SK-MEL-5 (cell line): ENCODE measurements at places on chromosomes 5 and 9.
A peak's percentile ranks its signal among the peaks of the same experiment; 100 is the strongest.

- DNase-seq, result no peak
Observed at GRCh38 chr5:132653716-132654115, 4.3 kb upstream of the IL13 start.

GRCh38 chr9:121674952-121675351 is 23.5 kb downstream of the DAB2IP start:
- DNase-seq, result no peak

DNA sequence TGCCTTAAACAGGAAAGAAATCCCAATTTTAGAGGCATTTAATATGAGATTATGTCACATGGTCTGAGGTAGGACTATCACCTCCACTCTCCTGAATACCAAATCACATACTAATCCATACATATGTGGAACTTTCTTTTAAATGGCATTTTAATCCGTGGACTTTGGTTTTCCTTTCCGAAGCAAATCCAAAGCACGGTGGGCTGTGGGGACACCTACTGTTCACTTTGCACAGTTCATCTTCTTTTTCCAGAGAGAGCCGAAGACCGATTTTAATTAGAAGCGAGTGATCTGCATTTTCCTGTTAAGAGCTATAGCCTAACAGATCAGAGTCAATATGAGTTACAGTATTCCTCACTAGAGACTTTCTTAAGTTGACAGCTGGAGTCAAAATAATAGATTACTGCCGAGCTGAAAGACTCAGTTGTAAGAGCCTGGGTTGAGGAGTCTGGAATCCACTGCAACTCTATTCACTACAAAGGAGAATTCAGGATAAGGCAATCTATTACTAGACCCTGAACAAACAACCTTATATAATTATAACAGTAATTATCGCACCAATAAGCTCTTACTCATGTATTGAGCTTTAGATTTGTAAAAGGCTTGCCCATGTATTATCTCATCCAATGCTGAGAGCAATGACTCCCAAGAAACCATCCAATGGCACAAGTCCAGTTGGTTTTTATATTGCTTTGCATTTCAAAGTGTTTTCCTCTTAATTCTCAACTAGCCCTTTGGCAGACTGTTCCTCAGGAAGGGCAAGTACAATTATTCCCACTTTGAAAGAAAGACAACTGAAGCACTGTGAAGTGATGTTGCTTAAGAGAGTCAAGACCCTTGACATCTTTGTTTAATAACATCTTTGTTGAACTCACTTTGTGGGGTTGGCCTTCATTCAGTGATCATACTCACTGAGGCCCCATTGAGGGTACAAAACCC is 144.7 kb downstream of the TRPM6 start:
- peak; percentile 55 for DNase-seq

- DNase-seq, result no peak
Observed at GRCh38 chr9:71191708-71192107, 70.3 kb upstream of the TRPM3 start.

- peak; percentile 31 for DNase-seq
Observed at GRCh38 chr5:66207800-66208561, 63.9 kb downstream of the SREK1 start.

DNA sequence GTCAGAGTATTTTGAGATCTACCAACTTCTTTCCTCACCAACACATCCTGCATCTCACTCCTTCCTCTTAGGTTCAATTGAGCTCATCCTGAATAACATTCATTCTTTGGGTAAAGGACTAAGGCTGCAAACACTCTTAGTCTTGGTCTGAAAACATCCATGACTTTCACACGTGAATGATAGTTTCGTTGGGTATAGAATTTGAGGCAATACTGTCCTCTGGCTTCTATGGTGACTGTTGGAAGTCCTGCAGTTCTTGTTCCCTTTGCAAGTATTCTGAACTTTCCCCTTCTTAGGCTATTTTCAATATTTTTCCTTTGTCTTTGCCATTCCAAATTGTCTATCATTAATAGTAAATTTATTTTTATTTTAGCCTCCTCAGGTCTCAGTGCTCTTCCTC is 185.4 kb downstream of the ROR2 start:
- DNase-seq, result no peak

GRCh38 chr5:65359569-65359968 is 122.2 kb downstream of the ADAMTS6 start:
- DNase-seq, result no peak

DNA sequence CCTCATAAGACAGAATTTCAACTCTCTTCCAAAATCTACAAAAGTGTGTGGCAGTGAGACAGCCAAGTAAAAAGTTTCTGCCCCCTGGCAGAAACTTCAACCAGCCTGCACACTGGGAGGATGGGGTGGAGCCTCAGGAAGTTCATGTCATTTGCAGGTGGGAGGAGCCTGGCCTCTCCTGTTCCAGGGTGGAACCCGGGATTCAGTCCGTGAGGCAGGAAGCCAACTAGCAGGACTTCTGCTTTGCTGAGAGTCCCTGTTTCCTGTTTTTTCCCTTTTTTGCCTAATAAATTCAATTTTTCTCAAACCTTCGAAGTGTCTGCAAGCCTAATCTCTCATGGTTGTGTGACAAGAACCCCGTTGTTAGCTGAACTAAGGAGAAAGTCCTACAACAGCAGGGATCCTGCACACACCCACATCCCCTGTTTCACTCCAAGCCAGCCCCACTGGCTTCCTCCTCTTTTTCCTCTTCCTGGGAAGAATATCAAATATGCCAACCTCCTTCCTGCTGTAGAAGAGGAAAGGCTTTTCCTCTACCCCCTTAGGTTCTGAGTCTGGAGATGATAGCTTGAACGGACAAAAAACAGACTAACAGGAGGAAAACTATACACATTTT is 69.3 kb downstream of the ALDH7A1 start:
- DNase-seq, result no peak

DNA sequence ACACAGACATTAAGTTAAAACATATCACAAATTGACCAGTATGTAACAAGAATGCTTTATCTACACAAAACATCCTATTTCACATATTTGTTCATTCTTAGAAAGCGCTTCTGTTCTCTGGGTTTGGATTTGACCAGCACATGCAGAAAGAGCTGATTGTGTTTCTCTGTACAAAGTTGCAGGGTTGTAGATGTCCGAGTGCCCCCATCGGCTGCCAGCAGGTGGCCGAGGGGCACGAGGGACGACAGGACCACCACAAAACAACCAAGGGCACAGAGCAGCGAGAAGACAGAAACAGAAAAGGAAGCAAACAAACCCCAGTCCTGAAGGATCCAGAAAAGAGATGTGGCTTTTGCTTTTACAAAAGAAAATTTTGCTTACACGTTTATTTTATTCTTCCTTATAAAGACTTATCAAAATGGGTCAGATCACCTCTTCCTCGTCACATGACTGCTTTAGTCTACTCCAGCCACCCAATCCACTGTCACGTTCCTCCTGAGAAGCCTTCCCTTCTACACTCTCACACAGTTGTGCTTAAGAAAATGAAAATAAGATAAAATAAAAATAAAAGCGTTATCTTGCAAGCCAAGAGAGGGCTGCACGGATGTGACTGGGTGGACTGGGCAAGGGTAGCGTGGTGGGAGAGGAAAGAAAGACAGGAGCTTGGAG is 9.5 kb downstream of the OTP start:
- no peak for DNase-seq

DNA sequence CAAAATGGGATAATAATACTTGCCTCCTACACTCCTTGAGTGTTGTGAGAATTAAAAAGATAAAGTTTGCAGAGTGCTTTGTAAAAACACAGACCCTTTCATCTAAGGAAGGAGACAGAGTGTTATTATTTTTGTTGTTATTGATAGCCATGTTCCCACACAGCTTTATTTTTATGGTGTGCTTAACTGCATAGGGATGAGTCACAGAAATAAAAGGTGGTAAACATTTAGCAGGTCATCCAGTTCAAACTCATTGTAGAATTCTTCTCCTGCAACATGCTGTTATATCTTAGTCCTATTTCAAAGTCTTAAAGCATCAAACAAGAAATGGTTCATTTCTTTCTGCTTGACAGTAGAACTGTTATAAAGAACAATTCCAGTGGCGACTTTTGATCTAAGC is 367.5 kb upstream of the ACTBL2 start:
- no peak for DNase-seq

DNA sequence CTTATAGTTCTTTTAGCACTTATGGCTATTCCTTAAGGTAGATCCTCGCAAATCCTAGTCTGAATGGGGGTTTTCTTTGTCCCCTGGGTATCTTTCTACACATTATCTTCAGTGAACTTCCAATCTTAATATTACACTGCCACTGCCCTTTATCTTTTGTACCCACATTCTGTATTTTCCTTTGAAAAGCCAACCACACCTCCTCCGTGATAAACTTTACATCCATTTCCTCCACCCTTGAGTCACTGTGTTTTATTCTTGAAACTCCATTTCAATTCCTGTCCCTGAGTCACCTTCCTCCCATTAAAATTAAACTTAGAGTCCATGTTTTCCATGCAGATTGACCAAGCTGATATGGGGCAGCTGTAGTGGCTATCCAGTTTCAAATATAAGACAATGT is 43.2 kb upstream of the RICTOR start:
- DNase-seq, result no peak

- no peak for DNase-seq
Observed at GRCh38 chr5:78760366-78760765, 111.8 kb upstream of the LHFPL2 start.

DNA sequence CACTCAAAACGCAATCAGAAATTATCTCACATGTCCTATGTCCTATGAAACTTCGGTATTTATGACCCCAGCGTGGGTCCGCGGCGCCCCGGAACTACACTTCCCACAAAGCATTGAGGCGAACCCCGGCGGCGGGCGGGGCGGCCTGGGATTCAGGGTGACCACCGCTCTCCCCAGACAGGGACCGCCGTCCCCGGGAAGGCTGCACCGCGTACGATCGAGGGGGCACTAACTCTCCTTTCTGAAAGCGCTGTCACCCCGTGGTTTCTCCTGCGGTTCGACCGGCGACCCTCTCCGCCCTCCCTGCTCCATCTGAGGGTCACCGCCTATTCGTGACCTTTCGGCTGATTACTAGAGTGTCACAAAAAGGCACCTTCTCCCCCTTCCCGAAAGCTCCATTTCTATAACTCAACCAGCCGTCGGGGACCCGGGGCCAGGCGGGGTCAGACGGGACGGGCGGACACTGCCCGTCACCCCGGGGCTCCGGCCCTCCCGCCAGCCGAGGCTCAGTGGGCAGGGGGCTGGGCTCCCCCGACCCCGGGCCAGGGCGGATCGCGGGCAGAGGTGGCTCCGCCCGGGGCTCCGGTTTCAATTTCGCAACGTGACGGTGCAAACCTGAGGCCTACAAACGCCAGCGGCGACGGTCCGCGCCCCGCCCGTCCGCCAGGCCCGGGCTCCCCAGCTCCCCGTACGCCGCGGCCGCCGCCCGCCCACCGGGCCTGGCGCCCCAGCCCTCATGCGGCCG is 1.3 kb downstream of the ECPAS start:
- DNase-seq, result peak; percentile 50

- DNase-seq, result no peak
Observed at GRCh38 chr9:129145841-129146292, 32.2 kb downstream of the IER5L start.

- DNase-seq, result no peak
Observed at GRCh38 chr5:126143622-126144021, 279.6 kb upstream of the GRAMD2B start.

DNA sequence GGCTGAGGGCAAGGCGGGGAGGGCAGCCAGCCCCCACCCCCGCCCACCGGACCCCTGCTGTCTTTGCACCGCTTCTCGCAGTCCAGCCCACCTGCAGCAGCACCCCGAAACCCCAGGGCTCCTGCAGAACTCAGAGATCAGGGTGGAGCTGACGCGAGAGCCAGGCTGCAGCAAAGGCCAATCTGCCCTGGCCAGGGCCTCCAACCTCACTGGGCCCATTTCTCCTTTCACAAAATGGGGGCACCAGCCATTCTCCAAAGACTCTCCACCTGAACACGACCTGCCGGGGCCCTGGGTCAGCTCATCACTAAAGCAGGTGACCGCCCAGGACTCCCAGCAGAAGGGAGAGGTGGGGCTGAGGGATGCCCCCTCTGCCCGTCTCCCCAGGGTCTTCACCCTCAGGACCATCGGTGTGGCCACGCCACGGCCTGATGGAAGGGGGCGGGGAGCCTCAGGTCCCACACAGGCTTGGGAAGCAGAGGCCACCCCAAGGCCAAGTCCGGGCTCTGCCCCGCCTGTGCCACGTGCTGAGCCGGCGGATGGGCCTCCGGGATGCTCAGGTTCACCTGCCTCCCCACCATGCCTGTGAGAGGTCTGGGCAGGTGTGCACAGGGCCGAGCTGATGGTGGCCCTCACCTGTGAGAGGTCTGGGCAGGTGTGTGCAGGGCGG is 13.1 kb downstream of the NACC2 start:
- DNase-seq, result no peak

DNA sequence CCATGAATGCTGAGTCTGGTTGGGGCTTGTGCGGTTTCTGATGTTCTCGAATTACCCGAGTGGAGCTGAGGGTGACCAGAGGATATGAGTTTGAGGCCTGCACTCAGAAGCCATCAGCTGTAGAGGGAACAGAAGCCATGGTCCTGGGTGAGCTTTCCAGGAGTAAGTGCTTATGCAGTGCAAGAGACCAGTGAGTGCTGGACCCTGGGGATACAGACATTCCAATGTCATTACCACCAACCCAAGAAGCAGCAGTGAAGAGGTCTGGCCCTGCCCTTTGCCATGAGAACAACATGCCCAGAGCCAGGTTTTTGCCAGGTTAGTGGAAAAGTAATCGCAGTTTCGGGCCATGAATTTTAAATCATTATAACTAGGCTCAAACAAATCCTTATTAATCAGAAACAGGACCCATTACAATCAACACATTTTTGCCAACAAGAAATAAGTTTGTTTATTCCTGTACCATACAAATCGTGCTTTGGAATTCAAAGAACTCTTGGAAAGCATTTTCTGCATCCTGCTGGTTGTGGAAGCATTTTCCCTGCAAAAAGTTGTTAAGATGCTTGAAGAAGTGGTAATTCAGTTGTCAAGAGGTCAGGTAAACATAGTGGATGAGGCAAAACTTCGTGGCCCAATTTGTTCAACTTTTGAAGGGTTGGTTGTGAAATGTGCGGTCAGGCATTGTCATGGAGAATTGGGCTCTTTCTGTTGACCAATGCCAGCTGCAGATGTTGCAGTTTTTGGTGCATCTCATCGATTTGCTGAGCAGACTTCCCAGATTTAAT is 154.6 kb downstream of the SYK start:
- no peak for DNase-seq

DNA sequence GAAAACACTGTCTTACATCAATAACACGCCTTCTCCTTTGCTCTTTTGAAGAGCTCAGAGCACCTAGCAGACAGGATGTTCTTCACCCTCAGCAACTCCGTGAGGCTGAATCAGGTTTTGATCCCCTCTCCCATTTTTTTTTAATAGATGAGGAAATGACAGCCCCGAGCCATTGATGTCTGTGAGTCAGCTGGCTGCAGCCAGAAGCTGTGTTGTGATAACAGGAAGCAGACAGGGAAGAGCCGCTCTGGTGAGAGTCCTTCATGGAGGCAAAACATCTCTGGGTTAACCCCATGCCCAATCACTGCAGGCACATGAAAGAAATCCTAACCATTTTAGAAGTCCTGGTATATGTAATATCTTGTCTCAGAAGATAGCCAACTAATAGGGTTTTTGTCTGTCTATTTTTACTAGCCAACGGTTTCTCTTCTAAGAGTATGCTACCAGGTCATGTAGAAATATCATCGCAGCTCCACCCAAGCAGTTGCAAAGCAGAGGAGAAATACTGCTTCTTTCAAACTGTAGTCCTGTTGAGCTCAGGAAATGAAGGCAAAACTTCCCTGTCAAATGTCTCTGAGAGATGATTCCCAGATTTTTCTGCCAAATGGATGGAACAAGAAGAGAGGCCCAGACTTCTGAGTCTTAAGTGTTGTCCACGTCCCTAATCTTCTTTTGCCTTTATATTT is 568.9 kb downstream of the CCDC171 start:
- no peak for DNase-seq
